ENCODE measurements at places on chromosomes 4 and X. TPM values are rescaled to one million over a fixed set of nuclear protein-coding genes. Genes with fewer than 3 reads are reported as not detected.
A peak's percentile ranks its signal among the peaks of the same experiment; 100 is the strongest.

The NCAPG gene
- total RNA-seq = 0.24 TPM

GRCh38 chr4:15459706-15460105 lies 10.0 kb upstream of the CC2D2A start:
- DNase-seq = no peak

The ARHGAP36 gene
- total RNA-seq = 0.24 TPM

GRCh38 chr4:134201216-134202161 lies at the start of gene PABPC4L:
Gene PABPC4L, minus strand, starts transcription at chr4:134201789. Its CDS starts 770 bp downstream, at chr4:134201019.
- DNase-seq = peak; percentile 78

The ETDB gene
- not detected for total RNA-seq

DNA sequence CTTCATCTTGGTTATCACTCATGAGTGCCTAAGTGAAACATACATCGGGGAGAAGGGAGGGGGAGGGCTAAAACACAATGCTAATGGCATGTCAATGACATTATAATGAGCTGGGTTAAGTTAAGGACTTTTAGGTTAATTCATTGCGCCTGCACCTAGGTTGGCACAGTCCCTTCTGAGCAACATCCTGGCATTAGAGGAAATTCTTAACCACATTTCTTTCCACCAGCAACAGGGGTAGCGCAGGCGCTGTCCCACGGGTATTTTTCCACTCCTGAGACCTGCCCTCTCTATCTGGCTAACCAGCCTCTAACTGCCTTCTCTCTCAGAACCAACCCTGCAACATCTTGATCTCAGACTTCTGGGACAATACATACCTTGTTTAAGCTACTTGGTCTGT lies 39.0 kb upstream of the PROM1 start:
- DNase-seq = no peak

The ALG13 gene
- 27.5 TPM for total RNA-seq
